SK-N-SH (cell line): ENCODE measurements at places on chromosomes 12 and 14.

DNA sequence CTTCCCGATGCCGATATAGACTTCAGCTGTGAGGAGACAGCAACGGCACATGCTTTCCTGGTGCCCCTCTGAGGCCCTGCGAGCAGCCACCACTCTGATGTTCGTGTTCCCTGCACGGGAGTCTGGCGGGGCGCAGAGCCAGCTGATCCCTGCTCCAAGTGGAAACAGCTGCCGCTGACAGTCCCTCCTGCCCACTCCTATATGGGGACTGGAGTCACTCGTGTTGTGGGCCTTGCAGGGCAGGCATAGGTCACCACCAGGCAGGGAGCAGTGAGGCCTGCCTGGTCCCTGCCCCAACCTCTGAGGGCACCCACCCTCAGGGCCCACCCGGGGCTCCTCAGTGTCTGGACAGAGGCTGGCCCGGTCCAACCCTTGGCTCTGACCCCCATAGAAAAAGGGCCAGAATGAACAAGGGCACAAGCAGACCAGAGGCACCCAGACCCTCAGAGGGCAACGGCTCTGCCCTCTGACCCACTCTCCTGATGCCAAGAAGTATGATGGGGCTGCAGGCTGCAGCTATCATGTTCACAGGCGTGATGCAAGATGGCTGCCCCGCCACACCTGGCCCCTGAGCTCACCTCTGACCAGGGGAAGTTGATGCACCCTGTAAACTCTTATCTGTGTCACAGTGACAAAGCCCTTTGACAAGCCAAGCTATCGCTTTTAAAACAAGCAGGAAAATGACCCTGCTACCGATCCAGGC lies 181.6 kb downstream of the CALM1 start:
- DNase-seq = peak; percentile 68

DNA sequence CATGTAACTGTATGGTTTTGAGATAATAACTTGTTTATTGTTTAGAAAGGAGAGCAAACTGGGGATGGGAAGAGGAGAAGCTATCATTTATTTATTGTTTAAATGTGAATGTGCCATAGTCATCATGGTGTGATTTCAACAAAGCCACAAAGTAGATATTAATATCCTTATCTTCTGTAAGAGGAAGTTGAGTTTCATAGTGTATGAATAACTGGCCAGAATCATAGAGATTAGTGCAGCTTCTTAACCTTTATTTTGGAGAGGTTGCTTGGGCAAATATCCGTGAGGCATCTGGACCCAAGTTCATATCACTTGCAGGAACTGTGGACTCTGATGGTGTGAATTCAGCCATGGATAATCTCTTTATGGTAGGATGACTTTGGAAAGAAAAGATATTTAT lies 26.8 kb upstream of the LYZ start:
- no peak for DNase-seq

DNA sequence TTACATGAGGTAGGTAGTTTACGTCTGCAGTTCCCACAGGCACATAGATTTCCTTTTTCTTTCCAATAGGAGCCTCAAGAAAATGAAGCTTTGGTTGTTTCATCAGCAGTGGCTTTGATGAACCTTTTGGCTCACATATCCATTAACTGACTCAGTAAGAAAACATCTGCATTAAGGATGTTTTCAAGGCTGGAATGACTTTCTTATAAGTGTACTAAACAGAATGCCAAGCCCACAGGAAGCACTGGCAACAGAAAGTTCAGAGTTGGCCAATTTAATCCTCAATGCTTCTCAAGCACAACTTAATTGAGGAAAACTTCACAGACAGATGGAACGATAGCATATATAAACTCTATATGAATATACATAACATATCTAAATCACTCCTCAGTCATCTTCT lies 63.5 kb downstream of the ST8SIA1 start:
- no peak for DNase-seq

GRCh38 chr14:63573581-63573980 lies 30.4 kb upstream of the PPP2R5E start:
- no peak for DNase-seq

DNA sequence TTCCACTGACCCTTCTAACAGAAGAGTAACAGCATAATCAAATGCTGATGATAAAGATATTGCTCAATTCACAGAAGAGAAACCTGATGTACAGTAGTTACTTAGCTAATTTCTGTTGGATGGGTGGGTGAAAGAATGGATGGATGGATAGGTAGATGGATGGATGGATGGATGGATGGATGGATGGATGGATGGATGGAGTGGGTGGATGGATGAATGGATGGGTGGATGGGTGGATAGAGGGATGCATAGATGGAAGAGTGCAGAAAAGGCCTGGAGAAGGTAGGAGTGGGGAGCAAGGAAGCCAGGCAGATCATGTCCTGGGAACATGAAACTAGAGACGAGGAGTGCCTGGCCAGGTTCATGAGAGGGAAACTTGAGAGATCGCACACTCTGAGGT lies 520.9 kb downstream of the BCL11B start:
- DNase-seq = no peak

- no peak for DNase-seq
These were observed 8.6 kb downstream of the LGR5 start for GRCh38 chr12:71448150-71448581.

- peak; percentile 37 for DNase-seq
These were observed 43.9 kb upstream of the TESC start for GRCh38 chr12:117143008-117143532.

- no peak for DNase-seq
These were observed 61.2 kb downstream of the DCAF5 start for GRCh38 chr14:69091695-69092094.
